ENCODE measurements at places on chromosomes 5 and 9.

GRCh38 chr5:178130576-178131445 lies at the start of gene RMND5B:
TSS of gene RMND5B (plus strand) at chr5:178131014. CDS start at chr5:178138120, 7,106 bp downstream.
- DNase-seq, result peak; percentile 92

DNA sequence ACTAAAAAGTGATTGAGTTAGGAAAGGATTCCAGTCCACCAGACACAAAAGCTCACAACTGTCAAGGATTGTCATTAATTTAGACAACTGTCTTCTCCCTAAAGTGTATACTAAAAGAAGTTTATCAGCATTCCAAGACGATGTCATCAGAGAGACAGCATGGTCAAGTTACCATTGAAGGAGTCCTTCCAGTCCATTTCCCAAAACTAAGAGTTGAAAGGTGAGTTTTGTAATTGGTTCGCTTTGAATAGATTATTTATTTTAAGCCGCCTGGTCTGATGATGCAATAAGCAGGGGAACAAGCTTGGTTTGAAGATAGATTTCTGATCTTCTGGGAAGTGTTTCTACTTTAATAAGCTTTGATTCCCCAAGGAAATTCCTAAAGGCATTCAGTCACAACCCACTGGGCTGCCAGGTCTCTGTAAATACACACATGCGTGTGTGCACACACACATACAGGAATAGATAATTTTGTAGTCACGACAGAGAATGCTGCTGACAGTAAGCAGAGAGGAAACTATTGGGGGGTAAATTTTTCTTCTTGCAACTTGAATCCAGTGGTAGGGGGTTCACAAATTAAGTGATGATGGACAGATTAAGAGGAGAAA lies 234.8 kb downstream of the PIK3R1 start:
- no peak for DNase-seq

DNA sequence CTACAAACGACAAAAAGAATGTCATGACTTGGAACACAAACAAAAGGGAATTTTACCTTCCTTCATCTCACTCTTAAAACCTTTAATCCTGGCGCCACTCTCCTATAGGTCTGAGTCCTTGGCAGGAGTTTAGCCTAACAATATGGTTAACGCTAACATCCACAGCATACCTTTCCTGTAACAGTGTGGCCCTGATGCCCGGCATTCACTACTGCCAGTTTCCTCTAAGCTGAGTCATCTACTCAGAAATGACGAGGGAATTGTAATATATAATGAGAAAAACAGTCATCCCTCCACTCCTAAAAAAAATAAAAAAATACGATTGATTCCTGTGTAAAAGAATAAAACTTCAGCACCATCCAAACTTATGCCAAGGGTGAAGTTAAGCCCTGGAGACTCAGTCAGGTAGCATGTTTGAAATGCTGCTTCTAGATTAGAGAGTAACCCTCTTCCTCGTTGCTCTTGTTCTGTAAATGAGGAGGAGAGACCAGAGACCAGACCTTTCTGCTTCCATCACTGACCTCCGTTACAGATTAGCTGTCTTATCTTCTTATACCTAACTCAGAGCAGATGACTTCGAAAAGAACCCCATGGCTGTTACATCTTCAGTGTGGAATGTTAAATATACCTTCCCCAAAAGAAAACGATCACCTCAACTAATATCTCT lies 37.4 kb downstream of the CCDC125 start:
- DNase-seq, result no peak

DNA sequence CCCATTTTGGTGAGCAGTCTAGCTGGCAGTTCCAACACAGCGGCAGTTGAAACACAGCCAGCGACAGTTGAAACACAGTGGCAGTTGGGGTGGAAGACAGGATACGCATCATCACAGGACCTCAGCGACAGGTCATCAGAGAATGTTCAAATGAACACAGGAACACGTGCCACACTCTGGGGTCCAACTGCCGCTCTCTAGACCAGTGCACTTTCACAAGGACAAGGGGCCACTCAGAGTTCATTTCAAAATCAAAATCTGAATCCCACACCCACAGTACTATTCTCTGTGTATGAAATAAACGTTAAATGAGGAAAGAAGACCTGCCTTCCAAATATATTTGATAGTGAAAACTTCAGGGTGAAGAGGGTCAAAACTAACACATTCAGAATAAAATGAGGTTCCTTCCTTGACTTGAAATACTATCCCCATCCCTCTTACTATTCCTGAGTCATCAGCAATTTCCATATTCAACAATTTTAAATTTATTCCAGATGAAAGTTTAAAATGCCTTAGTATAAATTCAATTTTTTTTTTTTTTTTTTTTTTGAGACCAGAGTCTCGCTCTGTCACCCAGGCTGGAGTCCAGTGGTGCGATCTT lies 53.0 kb upstream of the SIMC1 start:
- DNase-seq, result no peak

- DNase-seq, result no peak
These were observed 260.1 kb downstream of the PRELID2 start for GRCh38 chr5:145574889-145575573.

DNA sequence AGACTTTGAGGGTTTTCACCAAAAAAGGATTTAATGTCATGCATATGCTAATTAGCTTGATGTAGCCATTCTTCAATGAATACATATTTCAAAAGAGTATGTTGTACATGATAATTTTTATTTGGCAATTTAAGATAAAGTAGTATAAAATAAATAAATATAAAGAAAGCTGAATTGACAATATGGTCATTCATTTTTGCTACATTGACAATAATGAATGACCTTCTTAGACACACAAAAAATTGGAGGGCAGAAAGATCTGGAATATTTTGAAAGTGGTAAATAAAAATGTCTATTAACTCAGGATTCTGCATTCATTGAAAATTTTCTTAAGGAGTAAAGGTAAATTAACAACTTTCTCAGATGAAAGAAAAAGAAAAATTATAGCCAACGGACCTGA lies 324.8 kb upstream of the FTMT start:
- no peak for DNase-seq

- no peak for DNase-seq
These were observed 59.5 kb upstream of the FBXL7 start for GRCh38 chr5:15440434-15440833.

DNA sequence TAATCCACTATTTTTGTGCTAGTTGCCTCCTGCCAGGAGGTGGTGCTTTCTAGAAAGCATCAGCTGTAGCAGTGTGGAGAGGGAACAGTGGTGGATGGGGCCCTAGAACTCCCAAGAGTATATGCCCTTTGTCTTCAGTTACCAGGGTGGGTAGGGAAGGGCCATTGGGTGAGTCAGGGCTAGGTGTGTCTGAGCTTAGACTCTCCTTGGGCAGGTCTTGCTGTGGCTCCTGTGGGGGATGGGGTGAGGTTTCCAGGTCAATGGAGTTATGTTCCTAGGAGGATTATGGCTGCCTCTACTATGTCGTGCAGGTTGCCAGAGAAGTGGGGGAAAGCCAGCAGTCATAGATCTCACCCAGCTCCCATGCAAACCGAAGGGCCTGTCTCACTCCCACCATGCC lies 11.3 kb upstream of the ADAMTS12 start:
- no peak for DNase-seq

DNA sequence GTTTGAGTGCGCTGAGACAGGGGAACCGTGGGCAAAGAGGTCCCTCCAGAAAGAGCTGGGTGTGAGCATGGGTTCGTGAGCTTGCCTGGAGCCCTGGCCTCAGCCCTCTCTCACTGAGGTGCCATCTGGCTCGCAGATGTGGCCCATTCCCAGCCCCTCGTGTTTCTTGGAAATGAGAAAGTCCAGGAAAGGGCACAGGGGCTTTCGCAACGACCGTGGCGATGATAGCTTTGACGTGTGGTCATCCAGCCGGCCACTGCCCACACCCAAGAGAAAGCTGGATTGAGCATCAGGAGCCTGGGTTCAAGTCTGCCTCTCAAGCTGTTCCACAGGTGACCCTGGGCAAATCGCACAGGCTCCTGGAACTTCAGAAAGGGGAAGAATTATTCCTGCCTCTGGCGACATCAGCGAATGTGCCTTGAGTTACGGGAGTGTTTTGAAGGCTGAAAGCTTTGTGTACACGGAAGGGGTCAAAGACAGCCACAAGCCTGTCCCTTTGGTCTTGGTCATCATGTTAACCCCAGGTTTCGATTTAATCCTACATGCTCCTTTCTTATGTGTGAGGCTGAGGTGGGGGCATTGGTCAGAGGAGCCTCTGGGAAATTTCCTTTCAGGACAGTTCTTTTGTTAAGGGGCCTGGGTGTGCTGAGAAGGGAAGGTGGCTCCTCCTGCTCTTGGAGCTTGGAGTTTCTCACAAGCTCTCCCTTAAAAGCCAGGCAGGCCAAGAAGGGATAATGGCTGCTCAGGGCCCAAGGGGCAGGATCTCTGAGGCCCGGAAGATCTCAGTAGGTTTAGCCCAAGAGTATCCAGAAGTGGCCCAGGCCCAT lies 41.7 kb upstream of the IL17B start:
- no peak for DNase-seq

GRCh38 chr9:127078336-127078735 lies 44.1 kb downstream of the ANGPTL2 start:
- DNase-seq, result no peak

GRCh38 chr5:65776441-65777141 lies 54.6 kb downstream of the NLN start:
- DNase-seq, result no peak

GRCh38 chr5:63262185-63262981 lies 683.8 kb downstream of the LRRC70 start:
- no peak for DNase-seq

- no peak for DNase-seq
These were observed 9.5 kb downstream of the FBXO10 start for GRCh38 chr9:37566716-37567115.

DNA sequence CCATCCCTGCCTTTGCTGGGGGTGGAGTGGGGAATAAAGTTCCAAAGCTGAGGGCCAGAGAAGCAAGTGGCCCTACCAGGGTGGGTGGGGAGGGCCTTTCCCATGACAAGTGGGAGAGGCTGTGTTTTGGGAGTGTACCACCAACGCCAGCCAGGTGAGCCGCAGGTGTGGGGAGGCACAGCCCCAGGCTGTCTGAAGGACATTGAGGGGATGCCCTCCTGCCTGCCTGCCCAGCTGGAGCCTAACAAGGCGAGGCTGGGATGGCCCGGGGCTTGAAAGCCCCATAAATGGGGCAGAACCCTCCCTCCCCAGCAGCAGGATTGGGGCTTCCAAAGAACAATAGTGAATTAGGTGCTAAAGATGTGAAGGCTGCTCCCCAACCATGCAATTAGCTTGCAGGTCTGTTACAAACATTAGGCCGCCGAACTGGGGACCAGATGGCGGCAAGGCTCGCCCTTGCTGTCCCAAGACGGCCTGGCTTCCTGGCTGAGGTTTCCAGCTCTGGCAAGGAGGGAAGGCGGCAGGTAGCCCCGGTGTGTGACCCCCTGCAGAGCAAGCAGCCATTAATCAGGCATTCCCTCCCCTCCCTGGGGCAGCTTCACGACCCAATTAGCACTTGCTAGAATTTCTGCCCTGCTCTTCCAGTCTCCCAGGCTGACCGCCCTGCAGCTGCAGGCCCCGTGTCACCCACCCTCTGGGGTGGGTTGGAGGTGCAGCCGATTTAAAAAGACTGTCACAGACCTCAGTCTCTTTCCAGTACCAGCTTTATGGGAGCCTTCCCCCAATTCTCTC lies 42.9 kb downstream of the FGF18 start:
- DNase-seq, result no peak

DNA sequence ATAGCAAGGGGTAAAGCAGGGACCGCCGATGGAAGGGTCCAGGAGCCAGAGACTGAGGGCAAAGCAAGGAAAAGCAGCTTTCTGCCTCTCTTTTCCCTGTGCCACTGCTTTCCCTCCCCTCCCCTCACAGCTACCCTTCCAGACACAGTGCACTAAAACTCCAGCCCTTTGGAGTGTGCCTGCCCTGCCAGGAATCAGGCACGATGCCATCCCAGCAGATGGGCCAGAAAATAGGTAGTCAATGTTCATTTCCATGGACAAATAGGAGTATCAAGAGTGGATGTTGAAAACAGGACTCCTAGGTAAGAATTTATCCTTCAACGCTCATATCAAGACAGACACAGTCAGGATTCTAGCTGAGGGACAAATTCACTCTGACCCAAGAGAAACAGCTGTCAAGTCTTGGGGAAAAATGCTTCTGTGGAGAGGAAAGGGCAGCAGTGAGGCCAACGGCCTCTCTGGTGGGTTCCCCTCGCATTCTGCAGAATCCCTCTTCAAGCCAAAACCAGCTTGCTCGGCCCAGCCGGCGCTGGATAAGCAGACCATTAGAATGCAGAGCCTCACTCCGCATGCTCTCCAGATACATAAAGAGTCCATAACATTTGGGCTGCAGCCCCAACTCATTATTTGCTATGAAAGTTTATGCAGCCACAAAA lies 138.0 kb downstream of the CAAP1 start:
- DNase-seq, result no peak

DNA sequence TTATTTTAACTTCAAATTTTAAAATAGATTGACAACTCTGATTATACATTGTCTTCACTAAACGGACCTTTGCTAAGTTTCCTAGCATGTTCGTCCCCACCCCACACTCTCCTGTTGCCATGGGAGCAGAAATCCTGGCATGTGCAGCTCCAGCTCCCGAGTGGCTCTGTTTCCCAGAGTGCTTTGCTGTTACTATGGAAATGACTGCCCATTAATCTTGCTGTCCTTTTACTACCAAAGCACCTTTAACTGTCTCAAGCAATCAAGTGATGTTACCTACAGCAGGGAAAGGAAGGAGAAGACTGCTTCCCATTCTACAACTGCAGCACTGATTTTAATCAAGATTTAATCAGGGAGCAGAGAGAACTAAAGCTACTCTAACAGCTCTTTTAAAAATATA lies 212.0 kb upstream of the KIF2A start:
- no peak for DNase-seq

DNA sequence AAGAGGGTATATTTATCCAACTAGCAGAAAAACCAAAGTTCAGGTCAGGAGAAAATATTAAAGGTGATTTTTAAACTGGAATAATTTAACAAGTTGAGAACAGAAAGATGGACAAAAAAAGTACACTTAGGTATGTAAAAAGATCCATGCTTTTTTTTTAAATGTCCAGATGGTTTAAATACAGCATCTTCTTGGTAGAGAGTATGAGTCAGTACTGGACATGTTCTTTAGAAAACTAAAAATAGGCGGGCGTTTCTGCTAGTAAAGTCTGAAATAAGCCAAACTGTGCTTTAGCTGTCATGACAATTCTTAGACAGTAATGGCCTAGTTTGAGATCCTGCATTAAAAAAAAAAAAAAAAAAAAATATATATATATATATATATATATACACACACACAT lies 255.9 kb upstream of the ST8SIA4 start:
- no peak for DNase-seq

DNA sequence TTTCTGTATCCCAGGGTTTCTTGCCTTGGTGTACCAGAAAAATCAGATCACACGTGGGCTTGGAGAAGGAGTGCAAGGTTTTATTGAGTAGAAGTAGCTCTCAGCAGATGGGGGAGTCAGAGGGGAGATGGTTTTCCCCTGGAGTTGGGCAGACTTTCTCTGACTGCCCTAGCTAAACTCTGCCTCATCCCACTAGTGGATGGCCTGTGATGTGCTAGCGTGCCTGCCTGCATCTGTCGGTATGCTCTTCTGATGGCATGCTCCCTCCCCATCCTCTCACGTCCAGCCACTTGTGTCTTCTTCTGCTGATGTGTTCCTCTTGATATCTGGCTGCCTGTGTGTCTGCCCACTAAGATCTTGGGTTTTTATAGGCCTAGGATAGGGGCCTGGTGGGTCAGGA lies 616.1 kb upstream of the RGMB start:
- no peak for DNase-seq
